Fibroblast of skin of left quadriceps (primary cell): ENCODE measurements at places on chromosomes 1 and 21.

- no peak for DNase-seq
These were observed 2.0 kb downstream of the SV2A start for GRCh38 chr1:149915429-149916192.

- no peak for DNase-seq
These were observed 98.8 kb upstream of the DPH5 start for GRCh38 chr1:101124405-101124804.

DNA sequence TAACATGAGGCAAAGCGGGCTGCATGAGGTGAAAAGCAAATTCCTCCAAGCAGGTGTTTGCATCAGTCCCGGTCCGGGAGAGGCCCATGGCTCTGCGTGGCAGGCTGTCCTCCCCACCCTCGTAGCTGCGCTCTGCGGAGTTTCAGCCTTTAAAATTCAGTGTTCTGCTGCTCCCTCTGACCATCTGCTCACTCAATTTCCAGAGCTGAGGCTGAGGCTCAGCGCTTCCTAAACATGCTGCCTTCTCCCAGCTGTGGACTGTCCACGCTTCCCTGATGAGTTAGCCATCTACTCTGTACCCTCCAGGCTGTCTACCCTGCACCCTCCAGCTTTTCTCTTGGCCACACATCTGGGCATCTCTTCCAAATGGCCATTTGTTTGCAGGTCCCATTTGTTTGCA, 87.7 kb downstream of the KCNJ6 start:
- no peak for DNase-seq

DNA sequence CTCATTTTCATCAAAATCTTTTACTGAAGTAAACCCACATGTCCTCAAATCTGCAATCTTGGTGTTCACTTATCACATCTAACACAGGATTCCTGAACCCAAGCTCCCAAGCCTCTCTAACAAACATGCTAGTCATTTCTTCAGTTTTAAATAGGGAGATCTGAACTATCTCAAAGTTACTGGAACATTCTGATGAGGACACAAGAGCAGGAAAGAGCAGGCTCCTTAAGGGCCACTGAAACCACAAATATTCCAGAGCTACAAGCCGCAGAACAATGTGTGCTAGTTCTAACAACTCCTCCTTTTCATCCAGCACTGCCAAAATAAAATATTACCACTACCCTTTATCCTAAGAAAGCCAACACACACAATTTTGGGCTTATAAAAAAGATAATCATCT, 38.9 kb downstream of the WARS2 start:
- peak; percentile 28 for DNase-seq

DNA sequence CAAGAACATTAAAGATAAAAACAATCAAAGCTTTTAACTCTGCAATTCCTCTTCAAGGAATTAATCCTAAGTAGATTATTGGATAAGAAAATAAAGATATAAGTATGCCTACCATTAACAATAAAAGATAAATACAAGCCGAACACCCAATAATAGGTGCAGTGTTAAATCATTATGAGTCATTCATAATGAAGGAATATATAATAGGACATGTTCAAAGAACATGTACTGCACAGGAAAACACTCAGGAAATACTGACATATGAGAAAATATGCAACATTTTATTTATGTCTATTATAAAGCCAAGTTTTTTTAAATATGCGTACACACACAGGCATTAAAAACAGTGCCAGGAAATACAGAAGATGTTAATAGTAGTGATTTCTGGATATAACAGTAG, 11.1 kb upstream of the EXO1 start:
- DNase-seq, result no peak

DNA sequence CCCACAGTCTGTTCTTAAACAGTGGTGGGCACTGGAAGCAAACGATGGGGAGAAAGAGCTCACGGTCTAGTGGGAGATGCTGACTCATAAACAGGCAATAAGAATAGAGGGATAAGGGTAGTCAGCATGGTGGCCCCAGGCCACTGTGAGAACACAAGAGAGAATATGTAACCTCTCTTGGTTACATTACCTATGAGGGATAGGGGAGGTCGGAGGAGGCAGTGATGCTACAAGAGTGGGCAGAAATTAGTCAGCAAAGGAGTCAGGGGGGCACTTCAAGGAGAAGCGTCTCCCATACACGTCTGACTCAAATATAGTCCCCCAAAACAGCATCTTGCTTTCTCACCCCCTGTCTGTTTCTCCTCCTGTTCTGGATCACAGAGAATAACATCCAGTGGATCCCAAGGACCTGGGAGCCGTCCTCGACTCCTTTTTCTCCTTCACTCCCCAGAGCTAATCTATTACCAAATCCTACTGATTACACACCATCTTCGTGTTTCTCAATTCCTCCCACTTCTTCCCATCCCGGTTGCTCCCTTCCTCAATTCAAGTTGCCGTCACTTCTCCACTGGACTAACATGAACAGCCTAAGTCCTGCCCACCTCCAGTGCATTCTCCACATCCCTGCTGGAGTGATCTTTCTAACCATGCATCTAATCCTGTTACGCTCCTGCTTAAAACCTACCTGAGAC, 2.1 kb downstream of the SLAMF8 start:
- no peak for DNase-seq

DNA sequence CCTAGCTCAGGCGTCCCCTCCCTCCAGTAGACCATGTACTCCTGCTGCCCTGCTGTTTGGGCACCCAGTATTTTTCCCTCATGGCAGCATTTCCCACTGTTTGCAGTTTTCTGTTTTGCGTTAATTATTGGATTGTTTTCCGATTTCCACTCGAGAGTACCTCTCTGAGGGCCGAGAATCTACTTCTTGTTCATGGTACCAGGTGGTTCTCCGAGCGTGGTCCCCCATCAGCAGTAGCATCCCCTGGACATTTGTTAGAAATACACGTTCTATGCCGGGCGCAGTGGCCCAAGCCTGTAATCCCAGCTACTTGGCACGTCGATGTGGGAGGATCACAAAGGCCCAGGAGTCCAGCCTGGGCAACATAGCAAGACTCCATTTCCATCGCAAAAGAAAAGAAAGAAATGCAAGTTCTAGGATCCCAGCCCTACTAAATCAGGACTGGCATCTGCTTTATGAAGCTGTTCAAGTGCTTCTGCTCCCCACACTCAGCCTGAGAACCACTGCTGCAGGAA, 690 bp downstream of the RRP1 start:
- DNase-seq, result no peak
